ENCODE measurements at places on chromosomes 5 and 9.

- DNase-seq = no peak
Observed at GRCh38 chr9:2645569-2645968, 24.0 kb downstream of the VLDLR start.

- no peak for DNase-seq
Observed at GRCh38 chr5:157308836-157309465, 43.0 kb downstream of the CYFIP2 start.

GRCh38 chr5:173316339-173317020, 11.7 kb downstream of the STC2 start:
- no peak for DNase-seq

- no peak for DNase-seq
Observed at GRCh38 chr9:136178773-136179075, 26.2 kb downstream of the LHX3 start.

DNA sequence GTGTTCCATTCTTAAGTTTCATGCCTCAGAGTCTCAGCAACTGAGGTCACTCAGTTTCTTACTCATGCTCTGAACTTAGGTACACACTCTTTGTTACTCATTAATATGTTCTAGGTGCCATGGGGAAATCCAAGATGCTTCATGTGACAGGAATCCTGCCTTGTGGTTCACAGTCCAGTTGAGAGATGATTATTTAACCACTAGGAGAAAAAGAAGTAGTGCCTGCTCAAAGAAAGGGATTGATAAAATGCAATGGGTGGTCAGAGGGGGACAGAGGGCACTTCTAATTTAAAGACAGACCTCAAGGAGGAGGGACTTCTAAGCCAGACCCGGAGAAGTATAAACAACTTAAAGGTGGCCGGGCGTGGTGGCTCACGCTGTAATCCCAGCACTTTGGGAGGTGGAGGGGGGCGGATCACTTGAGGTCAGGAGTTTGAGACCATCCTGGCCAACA, 69.0 kb downstream of the UGCG start:
- no peak for DNase-seq
